ENCODE measurements at places on chromosomes 1 and 21.

- no peak for DNase-seq
Measured at GRCh38 chr1:248825573-248825908, 174 bp downstream of the SH3BP5L start.

DNA sequence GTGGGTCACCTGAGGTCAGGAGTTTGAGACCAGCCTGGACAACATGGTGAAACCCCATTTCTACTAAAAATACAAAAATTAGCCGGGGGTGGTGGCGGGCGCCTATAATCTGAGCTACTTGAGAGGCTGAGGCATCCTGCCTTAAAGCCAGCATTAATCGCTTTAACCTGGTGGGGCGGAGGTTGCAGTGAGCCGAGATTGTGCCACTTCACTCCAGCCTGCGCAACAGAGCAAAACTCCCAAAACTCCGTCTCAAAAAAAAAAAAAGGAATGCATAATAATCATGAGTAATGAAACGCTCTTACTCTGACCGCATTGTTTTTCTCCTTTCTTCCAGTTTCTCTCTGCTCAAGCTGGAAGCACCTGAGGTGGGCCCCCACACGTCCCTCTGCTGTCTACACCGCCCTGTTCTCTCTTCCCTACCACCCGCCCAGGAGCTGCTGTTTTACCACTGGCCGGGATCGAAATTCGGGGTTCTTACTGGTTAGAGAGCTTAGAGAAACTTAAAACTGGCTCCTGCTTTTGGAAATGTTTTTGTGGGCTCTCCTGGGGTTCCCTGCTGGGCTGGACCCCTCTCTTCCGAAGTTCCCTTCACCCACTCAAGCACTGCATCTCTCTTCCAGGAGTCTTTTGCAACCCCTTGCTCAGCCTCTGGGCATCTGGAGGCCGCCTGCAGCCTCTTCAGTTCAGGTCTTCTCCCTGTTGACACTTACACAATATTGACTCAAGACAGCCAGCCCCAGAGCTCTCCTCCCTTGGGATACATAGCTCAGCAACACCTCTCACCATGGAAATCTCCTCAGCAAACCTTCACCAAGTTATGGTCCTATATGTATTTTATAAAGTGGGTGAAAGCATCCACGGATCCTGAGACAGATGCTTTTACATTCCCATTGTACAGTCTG, 62.5 kb downstream of the FAM163A start:
- DNase-seq = no peak

GRCh38 chr1:165564561-165564960, 20.8 kb downstream of the LRRC52 start:
- no peak for DNase-seq

- no peak for DNase-seq
Measured at GRCh38 chr1:66980745-66981367, 56.1 kb downstream of the MIER1 start.

DNA sequence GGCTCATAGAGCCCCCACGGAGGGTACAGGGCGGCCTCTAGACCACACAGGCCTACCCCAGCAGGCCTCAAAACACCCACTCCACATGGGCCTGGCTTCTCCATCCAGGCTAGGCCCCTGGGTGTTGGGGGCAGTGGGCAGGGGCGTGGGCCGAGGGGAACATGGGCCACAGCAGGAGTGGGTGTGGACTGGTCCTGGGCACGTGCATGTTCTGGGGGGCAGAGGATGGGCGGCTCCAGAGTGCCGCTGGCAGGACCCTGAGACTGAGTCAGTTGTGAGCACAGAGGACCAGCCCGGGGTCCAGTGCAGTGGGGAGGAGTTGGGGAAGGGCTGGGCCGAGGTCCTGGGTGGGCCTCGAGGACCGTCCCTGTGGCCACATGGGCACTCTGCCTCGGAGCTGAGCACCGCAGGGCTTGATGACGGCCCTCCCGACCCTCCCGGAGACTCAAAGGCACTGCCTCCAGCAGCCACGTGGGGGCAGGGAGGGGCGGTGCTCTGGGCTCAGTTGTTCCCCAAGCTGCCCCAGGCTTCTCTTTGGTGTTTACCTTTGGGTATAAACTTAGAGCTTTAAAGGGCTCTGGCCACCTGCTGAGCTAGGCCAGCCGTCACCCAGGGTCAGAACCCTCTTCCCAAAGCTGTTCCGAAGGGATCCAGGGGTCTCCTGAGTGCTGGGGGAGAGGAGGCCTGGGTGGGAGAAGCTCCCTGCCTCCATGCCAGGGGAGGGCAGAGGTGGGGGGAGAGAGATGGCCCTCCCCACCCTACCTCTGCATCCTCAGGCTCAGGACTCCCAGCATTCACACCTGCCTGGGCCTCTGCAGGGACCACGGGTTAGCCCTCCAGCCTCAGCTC, 79.9 kb downstream of the MORN1 start:
- DNase-seq = no peak

DNA sequence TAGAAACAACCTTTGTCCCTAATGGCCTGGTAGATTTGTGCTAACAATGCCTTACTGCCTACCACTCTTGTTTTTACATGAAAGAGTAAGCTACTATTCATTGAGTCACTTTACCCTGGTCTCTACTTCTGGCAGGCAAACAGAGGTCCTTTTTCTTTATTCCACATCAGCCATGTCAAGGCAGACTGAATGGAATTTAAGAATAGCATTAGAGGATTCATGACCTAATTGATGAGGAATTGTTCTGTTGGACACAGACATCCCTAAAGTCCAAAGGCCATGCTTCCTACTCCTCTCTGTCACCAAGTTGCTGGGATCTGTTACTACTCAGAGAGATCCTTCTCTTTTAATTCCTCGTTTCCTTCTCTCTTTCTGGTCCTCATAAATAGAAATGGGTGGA, 229.1 kb upstream of the ZP4 start:
- DNase-seq = no peak

GRCh38 chr1:244092293-244092963, 41.3 kb downstream of the ZBTB18 start:
- no peak for DNase-seq

DNA sequence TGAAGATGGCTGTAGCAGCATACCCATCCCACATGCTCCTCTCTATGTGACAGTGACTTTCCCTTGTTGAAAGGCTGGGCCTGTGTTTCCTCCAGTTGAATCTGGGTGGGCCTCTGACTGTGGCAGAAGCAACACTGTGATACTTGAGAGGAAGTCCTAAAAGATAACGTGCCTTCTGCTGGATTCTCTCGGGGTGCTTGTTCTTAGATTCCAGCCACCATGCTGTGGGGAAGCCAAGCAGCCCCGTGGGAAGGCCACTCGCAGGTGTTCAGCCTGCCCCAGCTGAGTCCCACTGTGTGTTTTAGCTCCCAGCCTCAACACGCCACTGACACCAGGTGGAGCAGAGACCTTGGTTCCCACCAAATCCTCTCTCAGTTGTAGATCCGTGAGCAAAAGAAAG, 31.5 kb downstream of the TRAPPC10 start:
- DNase-seq = no peak

- DNase-seq = peak; percentile 79
Measured at GRCh38 chr1:210373878-210374599, 45.3 kb downstream of the HHAT start.

- no peak for DNase-seq
Measured at GRCh38 chr1:63638875-63639274, 45.7 kb downstream of the PGM1 start.

GRCh38 chr1:215730600-215730999, 163.5 kb downstream of the KCTD3 start:
- DNase-seq = no peak

GRCh38 chr1:64663668-64664067, 81.2 kb upstream of the RAVER2 start:
- peak; percentile 15 for DNase-seq

- no peak for DNase-seq
Measured at GRCh38 chr1:40014812-40015594, 25.5 kb upstream of the CAP1 start.

DNA sequence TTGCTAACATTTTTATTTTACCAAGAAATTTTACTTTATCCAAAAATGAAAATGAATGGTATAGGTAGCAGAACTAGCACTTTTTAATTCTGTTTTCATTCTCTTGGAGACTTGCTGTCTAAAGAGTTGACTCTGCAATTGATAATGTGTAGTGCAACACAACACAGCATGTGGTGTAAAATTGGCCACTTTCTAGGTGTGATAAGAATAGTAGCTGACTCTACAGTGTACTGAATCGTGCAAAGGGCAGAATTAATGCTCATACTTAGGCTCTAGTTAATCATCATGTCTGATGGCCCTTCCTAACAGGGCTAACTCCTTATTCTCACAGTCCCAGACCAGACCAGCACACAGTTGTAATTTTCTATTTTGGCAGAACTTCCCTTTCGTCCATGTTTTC, 140.5 kb downstream of the NEK7 start:
- DNase-seq = no peak

DNA sequence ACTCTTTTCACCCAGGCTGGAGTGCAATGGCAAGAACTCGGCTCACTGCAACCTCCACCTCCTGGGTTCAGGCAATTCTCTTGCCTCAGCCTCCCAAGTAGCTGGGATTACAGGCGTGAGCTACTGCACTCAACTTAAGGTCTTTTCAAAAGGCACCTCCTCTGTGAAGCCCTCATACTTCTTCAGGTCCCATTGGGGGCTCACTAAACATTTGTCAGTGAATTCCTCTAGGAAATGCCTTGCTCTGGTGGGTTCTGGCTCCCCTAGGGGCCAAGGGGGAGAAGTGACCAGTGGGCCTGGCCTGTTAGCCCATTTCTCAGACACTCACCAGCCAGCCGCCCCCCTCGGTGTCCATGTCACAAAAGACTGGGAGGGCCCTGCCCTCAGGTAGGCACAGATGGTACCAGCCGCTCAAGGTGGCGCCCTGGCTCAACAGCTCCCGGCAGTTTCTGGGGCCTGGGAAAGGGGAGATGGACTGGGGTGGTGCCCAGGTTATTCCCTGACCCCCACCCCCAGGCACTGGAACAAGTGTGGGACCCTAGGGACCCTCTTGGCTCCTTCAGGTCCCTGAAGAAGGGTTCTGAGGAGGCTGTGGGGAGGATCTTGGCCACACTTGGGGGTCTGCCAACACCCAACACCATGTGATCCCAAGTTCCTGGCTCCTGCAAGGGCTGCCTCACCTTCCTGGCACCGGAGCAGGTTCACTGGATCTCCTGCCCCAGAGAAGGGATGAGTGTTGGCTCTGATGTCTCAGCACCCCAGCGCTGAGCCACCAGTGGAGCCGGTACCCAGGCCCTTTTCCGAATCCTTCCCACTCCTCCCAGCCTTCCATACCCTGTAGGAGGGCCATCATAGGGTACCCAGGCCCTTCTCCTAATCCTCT, 1.6 kb downstream of the FCN3 start:
- no peak for DNase-seq

DNA sequence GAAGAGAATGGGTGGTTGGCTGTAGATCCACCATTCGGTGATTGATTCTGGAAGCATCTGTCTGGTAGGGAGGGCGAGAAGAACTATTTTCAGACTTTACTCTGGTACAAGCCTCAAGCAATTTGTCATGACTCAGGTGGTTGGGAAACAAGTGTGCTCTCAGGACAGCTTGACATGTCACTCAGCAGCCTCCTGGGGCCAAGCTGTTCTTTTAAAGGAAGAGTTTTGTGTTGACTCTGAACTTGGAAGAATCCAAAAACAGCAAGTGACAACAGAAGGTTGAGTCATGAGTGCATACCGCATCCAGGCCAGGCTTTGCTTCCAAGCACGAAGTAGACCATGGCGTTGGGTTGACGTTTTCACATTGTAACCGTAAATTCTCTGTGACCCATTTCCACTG, 65.9 kb downstream of the CLIC6 start:
- DNase-seq = no peak

- DNase-seq = no peak
Measured at GRCh38 chr21:18275781-18276180, 31.1 kb downstream of the CHODL start.

DNA sequence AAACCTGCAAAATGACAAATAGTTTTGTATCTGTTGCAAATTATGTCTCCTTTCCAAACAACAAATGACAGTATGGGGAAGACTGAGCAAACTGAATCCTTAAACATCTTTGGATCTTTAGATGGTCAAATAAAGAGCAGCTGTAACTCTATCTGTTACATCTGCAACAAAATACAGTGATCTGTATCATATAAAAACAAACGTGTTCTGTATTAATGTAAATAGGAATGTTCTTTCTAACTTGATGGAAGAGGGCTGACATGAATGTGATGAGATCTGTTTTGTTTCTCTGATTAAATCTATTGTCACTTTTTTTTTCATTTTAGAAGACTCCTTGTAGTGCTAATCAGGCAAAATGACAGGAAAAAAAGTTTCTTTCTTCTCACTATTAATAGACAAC, 159.5 kb downstream of the GPATCH2 start:
- DNase-seq = no peak

DNA sequence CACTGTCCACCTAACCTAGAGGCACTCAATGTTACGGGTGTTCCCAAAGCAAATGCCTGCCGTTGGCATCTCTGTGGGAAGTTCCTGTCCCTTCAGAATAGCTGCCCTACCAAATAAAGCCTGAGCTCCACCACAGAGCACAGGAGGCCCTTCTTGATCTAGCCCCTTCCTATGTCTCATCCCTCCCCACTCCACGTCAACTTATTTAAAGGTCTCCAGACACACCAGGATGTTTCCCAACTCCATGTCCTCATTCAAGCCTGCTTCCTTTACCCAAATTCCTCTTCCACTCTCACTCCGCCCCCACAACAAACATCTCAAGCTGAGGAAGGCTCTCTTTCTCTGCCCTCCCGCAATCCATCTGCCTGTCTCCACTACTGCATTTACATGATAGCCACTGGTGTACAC, 87.7 kb downstream of the TGFBR3 start:
- DNase-seq = no peak

DNA sequence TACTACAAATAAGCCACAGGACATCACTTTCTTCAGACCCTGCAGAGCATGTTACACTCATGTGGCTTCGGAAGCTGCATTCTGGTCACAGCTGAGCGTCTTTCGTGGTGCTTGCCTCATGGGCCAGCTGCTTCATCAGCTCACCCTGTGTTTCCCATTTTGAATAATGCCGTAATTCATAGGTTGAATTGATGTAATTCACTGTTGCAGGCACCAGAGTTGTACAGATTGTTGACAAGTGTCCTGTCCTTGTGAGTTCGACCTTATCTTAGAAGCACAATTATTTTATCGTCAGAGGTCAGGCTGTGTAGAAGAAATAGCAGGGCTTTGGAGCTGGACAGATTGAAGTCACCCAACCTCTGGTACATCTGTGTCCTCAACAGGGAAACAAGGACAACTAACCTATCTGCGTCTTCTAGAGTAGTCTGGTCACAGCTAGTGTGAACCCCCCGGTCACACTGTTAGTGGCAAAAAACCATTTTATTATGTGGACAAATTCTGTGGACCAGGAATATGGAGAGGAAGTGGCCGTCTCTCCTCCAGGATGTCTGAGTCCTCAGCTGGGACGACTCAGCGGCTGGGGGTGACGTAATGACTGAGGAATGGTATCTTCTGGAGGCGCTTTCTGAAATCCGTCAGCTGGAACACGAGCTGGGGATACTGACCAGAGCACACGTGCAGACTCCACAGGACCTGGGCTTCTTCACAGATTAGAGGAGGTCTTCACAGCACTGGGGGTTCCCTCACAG, 17.8 kb downstream of the PKNOX1 start:
- DNase-seq = no peak

DNA sequence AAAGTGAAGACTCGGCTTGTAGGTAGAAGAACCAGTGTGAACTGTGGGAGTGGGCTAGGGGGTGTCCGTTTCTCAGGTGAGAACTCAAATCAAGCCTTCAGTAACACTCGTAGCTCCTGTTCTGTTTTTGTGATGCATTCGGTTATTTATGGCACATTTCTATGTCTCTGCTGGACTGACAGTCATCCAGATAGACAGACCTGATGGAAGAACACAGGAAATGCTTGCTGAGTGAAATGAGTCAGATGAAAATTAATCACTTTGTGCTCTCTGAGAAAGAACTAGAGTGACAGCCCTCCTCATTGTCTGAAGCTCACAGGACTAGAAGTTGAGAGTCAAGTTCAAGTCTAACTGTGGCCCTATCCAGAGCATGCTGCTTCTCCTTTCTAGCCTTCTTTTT, 360.1 kb upstream of the PLXNA2 start:
- no peak for DNase-seq

- no peak for DNase-seq
Measured at GRCh38 chr1:40341491-40342380, 24.6 kb upstream of the COL9A2 start.
